ENCODE measurements at places on chromosomes 16 and 17.

DNA sequence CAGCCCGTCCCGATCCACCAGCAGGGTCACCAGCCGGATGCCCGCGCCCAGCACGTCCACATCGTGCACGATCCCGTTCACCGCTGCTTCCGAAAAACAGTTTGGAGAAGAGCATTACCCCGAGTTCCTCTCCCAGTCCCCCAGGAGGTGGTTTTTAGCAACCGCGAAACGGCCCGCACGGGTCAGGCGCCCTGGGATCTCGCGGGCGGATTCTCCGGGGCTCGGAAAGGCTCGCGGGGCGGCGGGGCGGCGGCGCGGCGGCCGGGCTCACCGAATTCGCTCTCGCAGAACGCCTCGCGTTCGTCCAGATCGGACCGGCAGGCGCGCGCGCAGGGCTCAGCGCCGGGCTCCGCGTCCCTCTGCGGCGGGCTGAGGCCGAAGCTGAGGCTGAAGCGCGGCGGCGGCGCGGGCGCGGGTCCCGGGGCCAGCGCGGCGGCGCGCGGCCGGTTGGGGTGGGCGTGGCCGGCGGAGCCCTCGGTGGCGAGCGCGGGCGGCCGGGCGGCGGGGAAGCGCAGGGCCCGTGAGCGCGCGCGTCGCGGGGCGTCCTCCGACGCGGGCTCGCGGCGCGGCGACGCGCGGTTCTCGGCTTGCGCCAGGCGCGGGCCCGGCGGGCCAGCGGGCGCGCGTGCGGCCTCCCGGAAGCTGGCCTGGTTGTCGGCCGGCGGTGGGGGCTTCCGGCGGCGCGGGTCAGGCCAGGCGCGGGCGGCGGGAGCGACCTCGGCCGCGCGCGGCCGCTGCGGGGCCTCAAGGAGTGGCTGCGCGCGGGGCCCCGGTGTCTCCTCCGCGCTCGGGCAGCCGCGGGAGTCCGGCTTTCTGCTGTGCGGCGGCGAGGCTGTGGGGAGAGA is 2.9 kb downstream of the C17orf58 start:
- peak; percentile 91 for DNase-seq

DNA sequence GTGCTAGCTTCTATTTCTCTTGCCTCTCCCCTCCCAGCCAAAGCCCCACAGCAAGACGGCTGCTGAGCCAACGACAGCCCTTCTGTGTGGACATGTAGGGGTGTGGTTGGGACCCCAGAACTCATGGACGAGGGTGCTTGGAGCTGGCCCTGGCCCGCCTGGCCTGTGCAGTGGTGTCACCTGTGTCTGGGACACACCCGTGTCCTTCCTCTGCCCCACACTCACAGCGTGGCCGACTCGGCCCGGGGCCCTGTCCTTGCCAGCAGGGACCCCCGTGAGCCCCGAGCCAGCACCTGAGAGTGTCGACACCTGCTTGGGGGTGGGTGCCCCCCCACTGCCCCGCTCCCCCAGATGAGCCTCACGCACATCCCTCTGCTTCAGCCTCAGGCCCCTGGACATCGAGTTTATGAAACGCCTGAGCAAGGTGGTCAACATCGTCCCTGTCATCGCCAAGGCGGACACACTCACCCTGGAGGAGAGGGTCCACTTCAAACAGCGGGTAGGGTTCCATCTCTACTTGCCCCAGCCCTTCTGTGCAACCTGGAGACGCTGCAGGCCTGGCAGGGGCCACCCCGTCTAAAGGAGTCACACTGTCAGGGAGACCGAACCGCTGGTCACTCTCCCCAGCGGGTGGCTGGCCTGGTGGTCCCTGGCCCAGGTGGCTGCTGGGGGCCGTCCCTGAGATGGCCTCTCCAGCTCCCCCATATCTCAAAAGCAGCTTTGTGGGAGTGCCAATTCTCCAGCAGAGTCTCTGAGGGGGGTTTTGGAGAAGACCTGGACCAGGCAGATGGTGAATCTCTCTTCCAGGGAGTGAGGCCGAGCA is 349.8 kb downstream of the SEC14L1 start:
- DNase-seq = peak; percentile 74

- no peak for DNase-seq
Measured at GRCh38 chr16:88131256-88131655, 180.0 kb downstream of the BANP start.

GRCh38 chr17:42517516-42517915 is 18.5 kb upstream of the NAGLU start:
- peak; percentile 97 for DNase-seq

DNA sequence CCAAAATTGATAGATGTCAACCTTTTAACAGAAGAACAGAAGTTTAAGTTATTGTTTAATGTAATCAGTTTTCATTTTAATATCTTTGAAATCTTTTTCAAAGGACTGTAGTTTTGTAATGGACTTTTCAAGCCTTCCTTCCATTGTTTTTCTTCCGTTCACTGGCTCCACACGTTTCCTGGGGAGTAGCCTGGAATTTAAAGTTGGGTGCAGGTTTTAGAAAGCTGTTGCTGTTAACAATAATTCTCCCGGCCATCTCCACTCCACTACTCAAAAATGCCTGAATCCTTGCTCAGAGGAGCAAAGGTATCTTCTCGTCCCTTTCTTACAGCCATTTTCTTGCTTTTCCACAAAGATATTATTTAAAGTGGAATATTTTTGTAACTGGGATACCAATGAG is 4.7 kb upstream of the COQ7 start:
- no peak for DNase-seq

DNA sequence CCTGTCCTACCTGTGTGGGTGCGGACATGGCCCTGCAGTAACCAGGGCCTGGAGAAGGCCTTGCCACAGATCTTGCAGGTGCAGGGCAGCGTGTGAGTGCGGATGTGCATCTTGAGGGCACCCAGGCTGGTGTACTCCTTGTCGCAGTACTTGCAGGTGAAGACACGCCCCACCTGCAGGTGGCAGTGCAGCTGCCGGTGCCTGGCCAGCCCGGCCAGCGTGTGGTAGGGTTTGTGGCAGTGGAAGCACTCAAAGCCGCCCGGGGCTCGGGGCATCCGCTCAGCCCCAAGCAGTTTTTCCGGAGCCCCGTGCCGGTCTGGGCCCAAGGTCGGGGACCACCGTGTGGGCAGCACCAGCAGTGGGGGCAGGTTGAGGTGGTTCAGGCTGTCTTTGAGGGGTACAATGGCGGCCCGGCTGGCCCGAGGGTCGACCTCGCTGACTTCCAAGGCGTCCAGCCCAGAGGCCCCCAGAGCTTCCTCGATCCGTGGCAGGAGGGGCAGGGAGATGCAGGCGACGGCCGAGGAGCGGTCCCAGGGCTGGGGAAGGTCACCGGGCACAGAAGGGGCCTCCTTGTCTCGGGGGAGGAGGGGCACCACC is 5.1 kb downstream of the SNAI3 start:
- no peak for DNase-seq

DNA sequence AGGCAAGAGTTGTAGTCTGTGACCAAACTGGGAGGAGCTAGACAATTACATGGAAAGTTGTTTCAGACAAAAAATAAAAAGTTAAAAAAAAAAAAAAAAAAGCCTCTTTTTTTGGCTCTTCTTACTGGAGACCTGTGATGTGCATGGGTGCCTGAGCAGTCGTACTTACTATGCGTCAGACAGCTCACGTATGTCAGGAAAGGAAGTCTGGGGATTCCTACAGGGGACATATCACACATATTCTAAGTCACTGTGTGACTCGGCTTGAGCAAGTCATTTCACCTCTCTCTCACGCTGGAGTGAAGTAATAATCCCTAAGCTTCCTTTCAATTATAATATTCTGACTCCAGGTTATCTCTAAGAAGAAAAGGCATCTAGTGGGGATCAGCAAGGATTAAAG is 6.0 kb downstream of the SLFN14 start:
- no peak for DNase-seq
